Muscle of leg (tissue), 16 donors: ENCODE measurements at places on chromosomes 16 and 17. TPM values are rescaled to one million over a fixed set of nuclear protein-coding genes. Genes with fewer than 3 reads are reported as not detected.

Gene NOS2
- polyA plus RNA-seq, result 2.8 TPM

- H3K4me1 ChIP-seq, result peaks cover 31% of the 10 kb centered on the region
- H3K27ac ChIP-seq, result no peak overlapping the region
- peaks cover 77% of the 10 kb centered on the region for H3K27me3 ChIP-seq
- H3K36me3 ChIP-seq, result no peaks in the 10 kb centered on the region
- H3K4me3 ChIP-seq, result no peak overlapping the region
Observed at GRCh38 chr17:44965481-44966234, 2.4 kb downstream of the C1QL1 start.

- H3K27ac ChIP-seq, result no peak overlapping the region
- H3K4me3 ChIP-seq, result no peak overlapping the region
- peaks cover 4% of the 10 kb centered on the region for H3K4me1 ChIP-seq
- H3K36me3 ChIP-seq, result peaks cover 41% of the 10 kb centered on the region
- no peak for DNase-seq
Observed at GRCh38 chr16:492211-492875, 35.2 kb upstream of the CAPN15 start.

GRCh38 chr17:7258731-7259554 is 3.3 kb downstream of the CLDN7 start:
- H3K36me3 ChIP-seq, result peaks cover 52% of the 10 kb centered on the region
- peaks cover 24% of the 10 kb centered on the region for H3K4me1 ChIP-seq
- peak; percentile 7 for DNase-seq
- H3K27ac ChIP-seq, result no peak overlapping the region

DNA sequence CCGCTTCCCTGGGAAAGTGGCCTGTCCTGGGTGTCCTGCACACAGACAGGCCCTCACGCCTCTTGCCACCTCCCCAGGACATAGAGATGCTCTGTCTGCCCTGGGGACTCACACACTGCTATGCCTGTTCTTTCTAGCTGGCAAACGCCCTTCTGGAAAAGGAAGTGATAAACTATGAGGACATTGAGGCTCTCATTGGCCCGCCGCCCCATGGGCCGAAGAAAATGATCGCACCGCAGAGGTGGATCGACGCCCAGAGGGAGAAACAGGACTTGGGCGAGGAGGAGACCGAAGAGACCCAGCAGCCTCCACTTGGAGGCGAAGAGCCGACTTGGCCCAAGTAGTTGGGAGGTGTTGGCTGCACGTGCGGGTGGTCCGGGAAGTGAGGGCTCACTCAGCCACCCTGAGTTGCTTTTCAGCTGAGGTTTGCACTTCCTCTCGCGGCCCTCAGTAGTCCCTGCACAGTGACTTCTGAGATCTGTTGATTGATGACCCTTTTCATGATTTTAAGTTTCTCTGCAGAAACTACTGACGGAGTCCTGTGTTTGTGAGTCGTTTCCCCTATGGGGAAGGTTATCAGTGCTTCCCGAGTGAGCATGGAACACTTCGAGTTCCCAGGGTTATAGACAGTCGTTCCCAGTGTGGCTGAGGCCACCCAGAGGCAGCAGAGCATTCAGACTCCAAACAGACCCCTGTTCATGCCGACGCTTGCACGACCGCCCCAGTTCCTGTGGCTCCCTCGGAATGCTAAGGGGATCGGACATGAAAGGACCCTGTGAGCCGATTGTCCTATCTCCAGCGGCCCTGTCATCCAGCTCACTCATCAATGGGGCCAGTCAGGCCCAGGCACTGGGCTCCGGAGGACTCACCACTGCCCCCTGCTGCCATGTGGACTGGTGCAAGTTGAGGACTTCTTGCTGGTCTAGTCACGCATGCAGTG is 3.5 kb upstream of the RPL13 start:
- H3K4me1 ChIP-seq, result peaks cover 12% of the 10 kb centered on the region
- no peaks in the 10 kb centered on the region for H3K27me3 ChIP-seq
- H3K36me3 ChIP-seq, result peaks cover 66% of the 10 kb centered on the region
- H3K4me3 ChIP-seq, result no peak overlapping the region
- DNase-seq, result peak; percentile 69

DNA sequence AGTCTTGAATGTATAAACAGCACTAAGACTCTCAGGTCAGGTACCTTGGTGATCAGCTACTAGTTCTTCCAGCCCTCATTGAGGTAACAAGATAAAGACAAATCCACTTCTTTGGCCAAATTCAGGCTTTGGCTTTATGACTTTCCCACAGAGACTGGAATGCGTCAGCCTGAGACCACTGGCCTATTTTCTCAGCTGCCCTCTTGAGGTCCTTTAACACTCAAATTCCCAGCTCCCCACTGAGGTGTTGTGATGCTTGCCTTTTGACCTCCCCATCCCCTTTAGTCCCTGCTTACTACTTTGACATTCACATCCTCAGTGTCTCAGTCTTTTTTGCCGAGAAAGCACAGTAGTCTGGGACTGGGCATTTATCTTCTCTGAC is 10.6 kb downstream of the TNFAIP1 start:
- no peak for DNase-seq
- no peaks in the 10 kb centered on the region for H3K27me3 ChIP-seq
- H3K36me3 ChIP-seq, result peaks cover 95% of the 10 kb centered on the region
- H3K4me3 ChIP-seq, result no peak overlapping the region
- H3K4me1 ChIP-seq, result no peaks in the 10 kb centered on the region

GRCh38 chr16:81493755-81494433 is 49.3 kb downstream of the CMIP start:
- DNase-seq, result no peak
- H3K4me3 ChIP-seq, result no peak overlapping the region
- H3K27me3 ChIP-seq, result no peaks in the 10 kb centered on the region

Gene NPIPB8
- 0.59 TPM for polyA plus RNA-seq

Gene TRPV2
- polyA plus RNA-seq, result 5.0 TPM

Gene DHRS11
- 9.7 TPM for polyA plus RNA-seq

DNA sequence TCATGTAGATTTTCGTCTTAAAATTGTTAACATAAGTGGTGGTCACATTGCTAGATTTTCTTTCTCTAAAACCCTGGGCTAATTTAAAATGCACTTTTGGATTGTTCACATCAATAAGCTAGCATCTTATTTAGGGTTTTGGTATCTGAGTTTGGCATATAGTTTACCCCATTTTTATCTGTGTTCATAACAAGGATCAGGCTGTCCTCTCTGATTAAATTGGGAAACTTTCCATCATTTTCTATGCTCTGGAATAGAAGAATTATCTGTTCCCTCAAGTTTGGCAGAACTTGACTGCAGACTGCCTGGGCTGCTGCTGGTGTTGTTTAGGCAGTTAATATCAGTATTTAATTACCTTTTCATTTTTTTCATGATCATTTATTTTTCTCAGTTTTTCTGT is 1.8 kb downstream of the SPECC1 start:
- H3K4me3 ChIP-seq, result no peak overlapping the region
- no peaks in the 10 kb centered on the region for H3K36me3 ChIP-seq
- peaks cover 15% of the 10 kb centered on the region for H3K4me1 ChIP-seq
- no peak for DNase-seq
- no peak overlapping the region for H3K27ac ChIP-seq

Gene TRAF7
- 51.0 TPM for polyA plus RNA-seq

DNA sequence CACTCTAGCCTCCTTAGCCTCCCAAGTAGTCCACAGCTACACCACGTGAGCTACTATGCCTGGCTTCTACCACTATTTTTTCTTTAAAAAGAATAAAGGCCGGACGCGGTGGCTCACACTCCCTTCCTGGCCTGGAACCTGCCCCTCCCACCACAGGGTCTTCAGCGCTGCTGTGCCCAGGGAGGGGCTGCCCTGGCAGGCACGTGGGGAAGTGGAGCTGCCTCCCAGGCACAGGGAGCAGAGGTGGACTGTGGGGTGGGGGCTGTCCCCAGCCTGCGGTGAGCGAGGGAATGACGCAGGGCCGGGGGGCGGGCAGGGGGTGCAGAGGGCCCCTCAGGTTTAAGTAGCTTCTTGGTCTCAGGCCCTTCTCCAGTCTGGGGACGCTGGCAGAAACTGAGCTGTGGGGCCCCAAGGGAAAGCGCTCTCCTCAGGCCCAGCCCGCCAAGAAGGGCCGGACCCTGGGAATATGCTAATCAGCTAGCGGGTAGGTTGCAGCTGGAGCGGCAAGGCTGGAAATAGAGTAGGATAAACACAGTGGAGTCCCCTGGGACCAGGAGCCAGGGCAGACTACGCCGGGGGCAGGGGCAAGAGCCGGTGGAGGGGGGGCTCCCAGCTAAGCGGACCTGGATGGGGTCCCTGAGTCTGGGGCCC is 46.8 kb downstream of the TIMM22 start:
- H3K4me3 ChIP-seq, result no peak overlapping the region
- peaks cover 62% of the 10 kb centered on the region for H3K4me1 ChIP-seq
- DNase-seq, result peak; percentile 69
- H3K27ac ChIP-seq, result peak overlapping the region; percentile 42
- peaks cover 22% of the 10 kb centered on the region for H3K36me3 ChIP-seq
- H3K27me3 ChIP-seq, result no peaks in the 10 kb centered on the region

Gene CCL5
- polyA plus RNA-seq, result 0.75 TPM

Gene IGSF6
- 3.2 TPM for polyA plus RNA-seq

Gene CDR2L
- 8.7 TPM for polyA plus RNA-seq

Gene TANC2
- 29.3 TPM for polyA plus RNA-seq

- no peaks in the 10 kb centered on the region for H3K4me1 ChIP-seq
- no peak overlapping the region for H3K27ac ChIP-seq
- peaks cover 66% of the 10 kb centered on the region for H3K36me3 ChIP-seq
Observed at GRCh38 chr16:50315346-50315997, 49.1 kb downstream of the ADCY7 start.

DNA sequence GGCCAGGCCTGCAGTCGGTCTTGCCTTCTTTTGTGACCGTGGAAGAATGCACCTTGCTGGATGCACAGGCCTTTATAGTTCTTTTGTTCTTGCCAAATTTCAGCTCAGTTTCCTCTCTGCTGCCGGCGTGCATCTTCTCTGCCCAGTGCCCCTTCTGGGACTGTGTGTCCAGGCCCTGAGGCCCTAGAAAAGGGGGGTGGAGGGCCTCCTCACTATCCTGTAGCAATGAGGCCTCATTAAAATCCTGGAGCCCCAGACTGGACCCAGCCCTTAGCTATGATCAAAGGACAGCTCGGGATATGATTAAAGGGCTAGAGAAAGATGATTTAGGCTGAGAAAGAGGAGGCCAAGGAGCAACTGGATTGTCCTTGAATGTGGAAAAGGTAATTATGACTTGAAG is 229.8 kb downstream of the SEC14L1 start:
- no peaks in the 10 kb centered on the region for H3K36me3 ChIP-seq
- no peak for DNase-seq
- no peaks in the 10 kb centered on the region for H3K27me3 ChIP-seq
- no peak overlapping the region for H3K4me3 ChIP-seq
- no peak overlapping the region for H3K27ac ChIP-seq
- H3K4me1 ChIP-seq, result peaks cover 63% of the 10 kb centered on the region

Gene SPN
- polyA plus RNA-seq, result 1.5 TPM

- H3K36me3 ChIP-seq, result no peaks in the 10 kb centered on the region
- H3K4me3 ChIP-seq, result no peak overlapping the region
- H3K27me3 ChIP-seq, result no peaks in the 10 kb centered on the region
- H3K27ac ChIP-seq, result no peak overlapping the region
- no peak for DNase-seq
Observed at GRCh38 chr17:10881959-10882358, 44.1 kb upstream of the PIRT start.

DNA sequence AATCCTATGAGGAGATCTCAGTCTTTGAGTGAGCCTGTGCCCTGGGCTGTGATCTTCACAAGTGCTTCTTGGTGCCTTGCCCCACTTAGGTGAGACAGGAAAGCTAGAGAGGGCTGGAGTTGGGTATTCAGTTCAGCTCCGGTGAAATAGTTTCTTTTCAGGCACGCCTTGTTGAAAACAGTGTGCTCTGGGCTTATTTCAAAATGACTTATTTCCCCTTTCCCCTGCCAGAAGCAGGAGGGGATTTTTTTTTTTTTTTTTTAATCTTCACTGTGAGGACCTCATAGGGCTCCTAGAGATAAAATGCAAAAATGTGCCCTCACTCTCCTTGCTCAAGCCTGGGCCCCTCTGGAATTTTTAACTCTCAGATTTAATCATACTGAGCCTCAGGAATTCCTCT is 27.2 kb downstream of the MOSMO start:
- H3K4me3 ChIP-seq, result no peak overlapping the region
- DNase-seq, result no peak
- no peak overlapping the region for H3K27ac ChIP-seq
- peaks cover 4% of the 10 kb centered on the region for H3K36me3 ChIP-seq
- H3K27me3 ChIP-seq, result no peaks in the 10 kb centered on the region

GRCh38 chr17:10429421-10430045 is 7.8 kb upstream of the MYH8 start:
- no peaks in the 10 kb centered on the region for H3K27me3 ChIP-seq
- no peak for DNase-seq
- no peaks in the 10 kb centered on the region for H3K4me1 ChIP-seq
- no peak overlapping the region for H3K27ac ChIP-seq
- no peaks in the 10 kb centered on the region for H3K36me3 ChIP-seq

DNA sequence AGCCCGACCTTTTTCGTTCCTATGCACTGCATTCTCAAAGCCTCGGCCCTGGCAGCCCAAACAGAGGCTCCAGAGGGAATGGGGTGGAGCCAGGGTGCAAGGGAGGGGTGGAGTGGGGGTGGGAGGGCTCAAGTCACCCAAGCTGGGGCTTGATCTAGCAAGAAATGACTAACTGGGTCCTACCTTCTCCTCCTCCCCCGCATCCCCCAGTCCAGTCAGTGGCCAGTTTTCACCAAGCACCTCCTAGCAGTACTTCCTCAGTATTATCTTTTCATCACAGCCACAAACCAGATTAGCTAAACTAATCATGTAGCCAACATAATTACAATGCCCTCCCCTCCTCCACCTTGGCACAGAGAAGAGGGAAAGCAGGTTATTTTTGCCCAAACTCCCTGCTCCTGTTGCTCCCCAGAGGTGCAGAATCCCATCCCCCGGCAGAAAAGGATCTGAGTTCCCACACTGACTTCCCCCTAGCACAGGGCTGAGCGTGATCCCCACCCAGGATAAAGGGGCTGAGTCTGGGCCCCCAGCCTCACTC is 2.2 kb downstream of the JUP start:
- no peak overlapping the region for H3K4me3 ChIP-seq
- peak overlapping the region; percentile 29 for H3K27ac ChIP-seq
- no peaks in the 10 kb centered on the region for H3K27me3 ChIP-seq
- DNase-seq, result no peak

DNA sequence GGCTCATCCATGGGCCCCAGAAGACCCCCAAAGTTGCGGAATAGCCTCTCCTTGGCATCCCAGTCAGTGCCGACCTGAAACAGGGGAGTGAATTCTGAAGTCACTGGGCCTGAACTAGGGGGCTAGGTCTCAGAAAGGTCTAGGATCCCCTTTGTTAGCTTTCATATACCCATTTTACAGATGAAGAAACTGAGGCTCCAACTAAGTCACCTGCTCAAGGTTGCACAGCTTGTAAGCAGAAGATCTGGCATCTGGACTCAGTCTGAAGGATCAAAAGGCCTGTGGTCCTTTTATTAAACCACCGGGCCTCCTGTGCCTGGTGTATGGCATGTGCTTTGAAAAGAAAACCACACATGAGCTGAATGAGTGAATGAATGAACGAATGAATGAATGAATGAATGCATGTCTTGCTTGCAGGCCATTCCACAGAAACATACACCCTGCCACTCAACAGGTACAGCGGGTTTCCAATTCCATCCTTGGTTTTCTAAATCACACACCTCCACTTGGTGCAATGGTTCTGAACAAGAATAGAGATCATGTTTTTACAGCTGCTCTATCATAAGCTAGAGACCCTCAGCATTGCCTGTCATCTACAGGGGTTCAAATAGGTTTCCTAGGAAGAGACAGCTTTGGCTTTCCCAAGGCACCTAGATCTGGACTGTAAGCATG is 352.7 kb downstream of the XYLT1 start:
- no peaks in the 10 kb centered on the region for H3K4me1 ChIP-seq
- H3K27me3 ChIP-seq, result no peaks in the 10 kb centered on the region
- DNase-seq, result no peak
- H3K36me3 ChIP-seq, result peaks cover 7% of the 10 kb centered on the region
